NB4 (cell line): ENCODE measurements at places on chromosomes 16 and 17.

- DNase-seq = peak; percentile 2
Observed at GRCh38 chr16:63617990-63618763, 1503.7 kb downstream of the CDH11 start.

DNA sequence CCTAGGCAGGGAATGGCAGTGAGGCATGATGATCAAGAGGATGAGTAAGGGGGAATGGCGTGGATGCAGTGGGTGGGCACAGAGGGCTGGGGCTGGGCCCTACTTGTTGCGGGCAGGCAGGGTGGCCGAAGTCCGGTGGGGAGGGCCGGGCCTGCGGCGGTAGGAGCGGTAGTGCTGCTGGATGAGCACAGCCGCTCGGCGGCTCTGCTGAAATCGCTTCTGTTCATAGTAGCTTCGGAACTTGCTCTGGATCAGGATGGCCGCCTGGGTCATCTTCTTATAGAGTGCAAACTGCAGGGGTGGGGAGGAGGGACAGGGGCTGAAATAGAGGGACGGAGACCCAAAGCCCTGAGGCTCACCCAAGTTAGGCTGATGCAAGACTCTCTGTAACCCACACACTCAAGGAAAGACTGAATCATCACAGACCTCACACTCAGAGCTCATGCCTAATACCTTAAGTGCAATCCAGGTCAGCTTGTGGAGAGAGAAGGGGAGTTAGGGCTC, 1.5 kb upstream of the SPAG7 start:
- DNase-seq = peak; percentile 88

GRCh38 chr17:12730931-12731521, 58.3 kb upstream of the ARHGAP44 start:
- DNase-seq = no peak

DNA sequence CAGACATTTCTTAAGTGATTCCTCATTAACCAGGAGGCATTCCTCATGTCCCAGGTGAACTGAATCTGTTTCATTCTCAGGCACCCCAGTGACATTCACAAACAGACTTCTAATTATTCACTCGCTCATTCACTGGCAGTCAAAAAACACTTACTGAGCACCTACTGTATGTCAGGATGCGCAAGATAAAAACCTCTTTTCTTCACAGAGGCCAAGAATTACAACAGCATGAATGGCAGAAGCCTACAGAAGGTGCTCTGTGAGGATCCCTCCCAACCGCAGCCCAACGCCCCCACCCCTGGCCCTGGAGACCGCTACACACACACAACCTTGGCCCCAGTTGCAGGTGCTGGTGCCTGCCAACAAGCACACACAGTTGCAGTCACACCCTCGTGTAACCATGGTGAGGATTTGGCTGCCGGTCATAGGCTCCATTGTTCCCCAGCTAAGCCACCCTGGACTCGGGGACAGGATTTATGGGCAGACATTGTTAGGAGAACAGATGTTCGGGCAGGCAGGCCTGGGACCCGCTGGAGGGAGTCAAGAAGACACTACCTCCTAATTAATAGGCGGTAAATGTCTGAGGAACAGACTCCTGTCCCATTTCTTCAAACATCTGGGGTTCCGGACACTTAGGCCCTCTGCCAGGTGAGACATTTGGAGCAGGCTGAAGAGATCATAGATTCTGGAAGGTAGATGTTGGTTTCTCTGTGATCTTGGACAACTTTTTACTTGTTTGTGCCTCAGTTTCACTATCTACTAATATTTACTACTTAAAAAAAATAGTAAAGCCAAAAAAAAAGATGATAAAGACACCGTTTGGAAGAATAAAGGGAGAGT, 43.2 kb downstream of the CUEDC1 start:
- DNase-seq = no peak

DNA sequence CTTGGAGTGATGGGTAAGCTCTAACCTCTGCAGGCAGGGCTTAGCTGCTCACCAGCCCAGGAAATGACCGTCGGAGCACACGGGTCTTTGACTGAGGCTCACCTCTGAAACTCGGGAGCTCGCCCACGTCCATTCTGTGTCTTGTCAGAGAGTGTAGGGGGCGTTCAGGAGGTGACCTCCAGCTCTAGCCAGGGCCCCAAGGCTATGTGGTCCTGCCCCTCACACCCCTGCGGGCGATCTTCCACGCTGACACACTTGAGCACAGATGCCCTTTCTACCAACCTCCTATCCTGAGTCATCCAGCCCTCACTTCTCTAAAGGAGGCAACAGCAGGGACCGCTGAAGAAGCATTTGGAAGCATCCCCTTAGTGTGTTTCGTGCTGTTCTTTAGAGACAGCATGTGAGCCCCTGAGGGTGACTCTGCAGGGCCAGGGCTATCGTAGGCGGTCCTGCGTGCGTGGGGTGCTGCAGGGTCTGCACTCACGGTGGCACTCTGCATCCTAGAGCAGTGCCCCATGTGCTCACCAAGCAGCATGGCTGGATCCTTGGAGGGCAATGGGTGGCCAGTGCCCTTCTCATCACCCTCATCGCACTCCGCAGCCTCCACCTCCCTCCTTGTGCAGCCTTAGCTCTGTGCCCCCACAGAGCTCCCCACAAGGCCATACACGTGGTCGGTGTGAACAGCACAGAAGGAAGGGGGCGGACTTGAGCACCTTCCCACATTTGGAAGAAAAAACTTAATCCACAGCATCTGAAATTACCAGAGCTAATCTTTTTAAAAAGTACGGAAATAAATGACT, 33.8 kb downstream of the SLC47A1 start:
- no peak for DNase-seq

- no peak for DNase-seq
Observed at GRCh38 chr17:75755990-75756389, 9.0 kb downstream of the GALK1 start.

- DNase-seq = no peak
Observed at GRCh38 chr17:64380985-64381384, 9.7 kb downstream of the PECAM1 start.

GRCh38 chr17:4005296-4006164, 41.3 kb upstream of the ATP2A3 start:
- no peak for DNase-seq

- no peak for DNase-seq
Observed at GRCh38 chr16:15882563-15882962, 5.8 kb downstream of the CEP20 start.

DNA sequence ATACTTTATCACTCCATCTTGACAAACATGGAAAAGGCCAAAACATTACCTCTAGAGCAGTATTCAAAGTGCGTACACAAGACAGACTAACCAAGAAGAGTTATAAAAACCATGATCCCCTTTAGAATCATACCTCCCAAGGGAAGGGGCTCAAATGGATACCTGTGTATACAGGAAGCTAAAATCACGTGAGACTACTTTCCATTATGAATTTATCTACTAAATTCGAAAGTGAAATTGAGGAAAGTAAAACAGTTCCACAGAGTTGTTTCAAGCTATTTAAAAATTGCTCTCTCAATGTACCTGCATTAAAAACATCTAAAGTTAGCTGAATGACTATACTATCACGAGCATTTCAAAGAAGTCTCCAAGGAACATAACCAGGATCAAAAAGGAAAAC, 32.7 kb downstream of the AP1G1 start:
- DNase-seq = no peak

GRCh38 chr16:54454616-54455015, 168.0 kb upstream of the IRX3 start:
- peak; percentile 48 for DNase-seq
